ENCODE measurements at places on chromosomes 5 and 9. TPM values are rescaled to one million over a fixed set of nuclear protein-coding genes. Genes with fewer than 3 reads are reported as not detected.

Gene CCL21
- 11.7 TPM for polyA plus RNA-seq

DNA sequence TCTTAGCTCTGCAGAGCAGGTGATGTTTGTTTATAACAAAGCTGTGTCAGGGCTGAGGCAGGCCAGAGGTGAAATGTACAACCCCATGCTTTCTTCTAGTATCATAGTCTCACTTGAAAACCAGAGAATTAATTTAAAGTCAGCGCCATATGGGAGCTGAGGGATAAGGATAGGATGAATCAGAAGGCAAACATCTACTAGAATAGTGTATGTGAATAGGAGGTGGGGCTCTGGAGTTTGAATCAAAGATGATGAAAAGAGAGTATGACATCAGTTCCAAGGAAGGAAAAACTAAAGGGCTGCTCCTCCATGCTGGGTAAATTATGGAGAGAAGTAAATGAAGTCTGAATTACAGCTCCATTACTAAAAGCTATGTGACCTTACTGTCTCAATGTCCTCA lies 441.5 kb downstream of the RASEF start:
- DNase-seq = no peak

Gene PPIC
- polyA plus RNA-seq = 41.2 TPM

DNA sequence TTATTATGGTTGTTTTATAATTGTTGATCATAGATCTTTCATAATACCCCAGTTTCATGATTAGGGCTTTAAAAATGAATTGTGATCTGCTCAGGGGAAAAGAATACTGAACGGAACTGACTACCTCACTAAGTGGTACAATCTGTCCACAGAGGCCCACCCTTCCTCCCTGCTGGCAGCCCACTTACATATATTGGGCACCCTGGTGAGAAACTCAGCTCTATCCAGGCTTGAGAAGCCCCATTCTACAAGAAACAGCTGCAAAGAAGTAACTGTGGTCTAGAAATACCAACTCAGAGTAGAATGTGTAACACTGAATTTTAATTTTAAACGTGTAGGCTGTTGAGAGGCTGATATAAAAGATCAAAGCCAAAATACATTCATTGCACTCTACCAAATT lies 46.9 kb downstream of the TSSK1B start:
- no peak for DNase-seq

DNA sequence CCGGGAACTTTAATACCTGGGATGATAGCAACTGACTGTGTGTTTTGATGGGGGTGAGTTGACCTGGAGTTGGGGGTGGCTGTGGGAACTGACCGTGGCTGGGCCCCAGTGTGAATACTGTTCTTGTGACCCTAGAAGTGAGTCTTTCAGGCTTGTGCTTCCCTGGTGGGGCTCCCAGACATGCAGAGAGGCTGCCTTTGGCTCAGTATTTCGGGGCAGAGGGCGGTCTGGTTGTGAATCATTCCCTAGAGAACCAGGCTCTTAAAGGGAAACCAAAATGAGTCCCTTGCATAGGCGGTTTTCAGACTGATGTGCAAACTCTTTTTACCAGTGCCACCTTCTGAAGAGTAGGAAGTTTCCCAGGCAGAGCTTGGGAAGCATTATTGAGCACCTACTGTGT lies 132.1 kb downstream of the MACROH2A1 start:
- no peak for DNase-seq

DNA sequence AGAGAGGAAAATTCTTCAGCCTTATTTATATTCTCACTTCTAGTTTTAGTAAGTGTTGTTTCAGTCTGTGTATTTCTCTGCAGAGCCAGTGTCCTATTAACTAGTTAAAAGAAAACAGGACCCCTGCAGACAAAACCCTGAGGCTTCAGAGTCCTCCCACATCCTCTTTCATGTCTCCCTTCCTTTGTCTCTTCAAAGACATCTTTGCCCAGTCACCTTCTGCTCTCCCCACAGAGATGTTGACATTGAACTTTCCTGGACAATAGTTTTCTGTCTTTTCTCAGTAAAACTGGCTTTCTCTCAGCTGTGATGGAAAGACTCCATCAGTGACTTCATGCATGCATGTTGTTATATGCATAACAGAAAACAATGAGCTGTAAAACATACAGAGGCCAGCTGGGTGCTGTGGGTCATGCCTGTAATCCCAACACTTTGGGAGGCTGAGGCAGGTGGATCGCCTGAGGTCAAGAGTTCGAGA lies 20.2 kb downstream of the GRAMD2B start:
- DNase-seq = no peak

- no peak for DNase-seq
Measured at GRCh38 chr5:73214996-73215395, 42.0 kb downstream of the TMEM174 start.

DNA sequence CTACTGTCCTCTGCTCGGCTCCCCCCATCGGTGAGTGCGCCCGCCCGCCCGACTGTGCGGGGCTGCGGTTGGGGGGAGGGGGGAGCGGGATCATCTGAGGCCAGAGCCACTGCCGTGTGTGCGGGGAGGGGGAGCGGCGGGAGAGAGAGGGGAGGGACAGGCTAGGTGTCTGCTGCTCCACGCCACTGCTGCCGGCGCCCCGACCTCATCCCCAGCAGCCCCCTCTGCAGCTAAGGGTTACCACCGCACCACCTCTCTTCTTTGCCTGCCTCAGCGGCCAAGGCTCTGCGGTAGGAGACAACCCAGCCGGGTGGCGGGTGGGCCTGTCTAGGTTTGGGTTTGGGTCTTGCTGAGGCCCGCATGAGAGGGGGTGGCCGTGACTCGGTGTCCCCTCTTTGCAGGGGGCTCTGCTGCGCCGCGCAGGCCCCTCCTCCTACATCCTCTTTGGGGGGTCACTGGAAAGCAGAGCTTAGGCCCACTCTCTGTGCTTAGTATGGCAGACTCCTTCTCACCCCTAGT lies 670 bp upstream of the PURA start:
- DNase-seq = no peak

GRCh38 chr5:65866837-65867521 lies 59.4 kb upstream of the ERBIN start:
- no peak for DNase-seq

Gene PRLR
- 53.2 TPM for polyA plus RNA-seq

GRCh38 chr5:89255845-89256463 lies 373.0 kb upstream of the MEF2C start:
- no peak for DNase-seq

- no peak for DNase-seq
Measured at GRCh38 chr9:38149647-38150046, 80.6 kb upstream of the SHB start.

DNA sequence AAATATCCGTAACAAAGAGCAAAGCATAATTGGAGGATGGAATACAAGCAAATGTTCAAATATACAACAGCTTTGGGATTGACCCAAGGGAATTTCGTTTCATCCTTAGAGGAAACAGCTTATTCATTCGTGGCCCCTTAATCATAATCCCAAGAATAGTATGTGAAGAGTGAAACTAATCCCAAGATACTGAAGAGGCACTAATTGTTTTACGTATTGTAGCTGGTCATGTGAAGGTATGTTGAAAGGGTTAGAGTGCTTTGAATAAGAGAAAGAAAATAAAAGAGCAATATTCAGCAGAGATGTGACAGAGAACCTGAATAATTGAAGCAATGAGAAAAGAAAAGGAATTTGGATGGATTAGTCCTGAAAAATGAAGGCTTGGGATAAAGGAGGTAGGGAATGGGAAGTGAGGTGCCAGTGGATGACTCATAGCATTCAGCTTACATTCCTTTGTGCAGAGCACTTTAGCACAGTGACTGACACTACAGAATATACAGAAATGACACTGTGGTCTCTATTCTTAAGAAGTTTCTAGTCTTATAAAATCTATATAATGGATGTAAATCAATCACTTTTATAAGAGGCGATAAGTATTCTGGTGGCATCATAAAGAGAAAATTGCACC lies 221.9 kb downstream of the TLR4 start:
- no peak for DNase-seq

GRCh38 chr5:87524217-87524616 lies 111.5 kb upstream of the CCNH start:
- no peak for DNase-seq
